ENCODE measurements at places on chromosomes 3 and 15.
A peak's percentile ranks its signal among the peaks of the same experiment; 100 is the strongest.

GRCh38 chr3:34159613-34160420, 361.4 kb downstream of the PDCD6IP start:
- DNase-seq = no peak

GRCh38 chr3:107919239-107919638, 171.6 kb downstream of the CD47 start:
- no peak for DNase-seq

GRCh38 chr3:16911916-16912315, 27.2 kb downstream of the PLCL2 start:
- DNase-seq = no peak

DNA sequence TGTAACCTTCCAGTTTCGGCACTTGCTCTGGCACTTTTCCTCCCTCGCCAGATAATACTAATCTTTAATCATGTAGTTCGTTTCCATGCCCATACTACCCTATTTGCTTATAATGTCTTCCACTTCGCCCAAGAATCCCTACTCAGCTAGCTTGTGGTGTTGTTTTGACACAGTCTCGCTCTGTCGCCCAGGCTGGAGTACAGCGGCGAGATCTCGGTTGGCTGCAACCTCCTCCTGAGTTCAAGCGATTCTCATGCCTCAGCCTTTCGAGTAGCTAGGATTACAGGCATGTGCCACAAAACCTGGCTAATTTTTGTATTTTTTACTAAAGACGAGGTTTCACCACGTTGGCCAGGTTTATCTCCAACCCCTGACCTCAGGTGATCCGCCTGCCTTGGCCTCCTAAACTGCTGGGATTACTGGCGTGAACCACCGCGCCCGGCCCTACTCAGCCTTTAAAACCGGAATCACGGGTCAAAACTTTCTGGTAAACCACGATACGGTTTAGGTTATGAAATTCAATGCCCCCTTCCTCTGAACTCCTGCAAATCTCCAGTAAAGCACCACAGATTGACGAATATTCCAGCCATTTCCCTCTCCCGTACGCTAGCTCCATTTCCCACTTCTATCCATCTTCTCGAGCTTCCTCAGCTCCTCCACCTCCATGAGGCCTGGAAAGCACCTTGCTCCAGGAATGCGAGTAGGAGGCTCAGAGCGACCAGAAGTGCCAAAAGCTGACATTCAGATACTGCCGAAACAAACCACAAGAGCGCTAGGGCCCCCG, 878 bp upstream of the RAD51 start:
- no peak for DNase-seq

DNA sequence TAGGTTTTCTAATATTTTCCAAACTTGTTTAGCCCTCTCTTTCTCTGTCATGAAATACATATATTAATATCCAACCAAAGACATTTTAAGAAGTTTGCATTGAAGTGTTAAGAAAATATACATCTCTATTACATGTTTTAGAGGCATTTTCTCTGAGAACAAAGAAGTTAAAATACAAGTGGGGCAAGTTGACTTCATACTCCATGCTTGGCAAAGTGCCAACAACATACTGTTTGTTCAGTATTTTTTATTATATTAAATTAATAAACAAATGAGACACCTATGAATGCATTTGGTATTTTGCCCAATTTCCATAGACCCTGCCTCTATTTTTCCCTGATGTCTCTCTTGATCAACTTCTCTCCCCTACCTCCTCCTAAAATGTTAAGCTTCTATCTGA, 232.8 kb upstream of the MRPL3 start:
- DNase-seq = no peak

DNA sequence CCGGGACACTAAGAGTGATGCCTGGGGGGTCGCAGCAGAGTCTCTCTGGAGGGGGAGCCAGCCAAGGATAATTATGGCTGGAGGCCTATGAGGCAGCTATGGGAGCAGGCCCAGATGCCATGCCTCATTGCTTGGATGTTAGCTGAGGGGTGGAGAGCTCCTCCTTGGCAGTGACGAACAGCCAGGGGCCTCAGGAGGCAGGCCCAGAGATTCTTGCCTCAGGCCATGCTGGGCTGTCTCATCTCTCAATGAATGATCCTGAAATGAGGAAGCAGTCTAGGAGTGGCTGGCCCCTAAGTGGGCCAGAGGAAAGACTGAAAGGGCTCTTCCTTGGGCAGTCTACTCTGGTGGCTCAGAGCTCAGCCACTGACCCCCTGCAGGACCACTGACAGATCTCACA, 21.3 kb downstream of the KIF9 start:
- DNase-seq = no peak

GRCh38 chr15:75455424-75455981, 4.0 kb upstream of the SIN3A start:
- peak; percentile 72 for DNase-seq

All from SK-N-DZ (cell line).